ENCODE measurements at places on chromosomes 7 and 10.

DNA sequence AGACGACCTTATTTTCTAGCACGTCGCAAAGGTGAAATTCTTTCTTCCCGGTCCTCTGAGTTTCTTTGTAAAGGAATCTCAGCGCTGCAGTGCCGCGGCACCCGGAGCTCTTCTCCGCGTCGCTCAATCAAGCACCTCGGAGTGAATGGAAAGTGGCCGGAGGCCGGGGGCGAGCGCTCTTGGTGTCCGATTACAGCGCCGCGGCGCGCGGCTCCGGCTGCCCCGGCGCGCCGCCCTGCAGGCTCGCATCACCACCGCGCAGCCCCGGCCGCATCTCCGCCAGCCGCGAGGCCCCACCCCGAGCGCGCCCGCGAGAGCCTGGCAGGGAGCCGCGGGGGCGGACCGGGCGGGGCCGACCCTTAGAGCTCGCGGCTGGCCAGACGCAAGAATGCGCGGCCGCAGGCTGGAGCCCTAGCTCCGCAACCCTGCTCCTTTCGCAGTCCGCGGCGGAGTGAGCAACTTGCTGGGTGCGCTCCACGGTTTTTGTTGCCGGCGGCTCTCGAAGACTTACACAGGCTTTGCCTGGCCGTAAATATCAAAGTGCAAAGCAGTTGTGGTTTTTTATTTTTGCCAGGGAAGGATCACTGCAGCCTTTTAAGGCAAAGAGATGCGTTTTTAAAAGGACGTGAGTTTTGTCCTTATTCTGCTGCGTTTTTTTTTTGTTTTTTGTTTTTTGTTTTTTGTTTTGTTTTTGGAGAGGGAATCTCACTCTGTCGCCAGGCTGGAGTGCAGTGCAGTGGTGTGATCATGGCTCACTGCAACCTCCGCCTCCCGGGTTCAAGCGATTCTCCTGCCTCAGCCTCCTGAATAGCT, at the start of gene SEMA3C:
TSS of gene SEMA3C (minus strand) at position 143 of the 813 bp plus-strand sequence. CDS start 2,270 bp downstream, outside the sequence.
- DNase-seq, result peak; percentile 68

DNA sequence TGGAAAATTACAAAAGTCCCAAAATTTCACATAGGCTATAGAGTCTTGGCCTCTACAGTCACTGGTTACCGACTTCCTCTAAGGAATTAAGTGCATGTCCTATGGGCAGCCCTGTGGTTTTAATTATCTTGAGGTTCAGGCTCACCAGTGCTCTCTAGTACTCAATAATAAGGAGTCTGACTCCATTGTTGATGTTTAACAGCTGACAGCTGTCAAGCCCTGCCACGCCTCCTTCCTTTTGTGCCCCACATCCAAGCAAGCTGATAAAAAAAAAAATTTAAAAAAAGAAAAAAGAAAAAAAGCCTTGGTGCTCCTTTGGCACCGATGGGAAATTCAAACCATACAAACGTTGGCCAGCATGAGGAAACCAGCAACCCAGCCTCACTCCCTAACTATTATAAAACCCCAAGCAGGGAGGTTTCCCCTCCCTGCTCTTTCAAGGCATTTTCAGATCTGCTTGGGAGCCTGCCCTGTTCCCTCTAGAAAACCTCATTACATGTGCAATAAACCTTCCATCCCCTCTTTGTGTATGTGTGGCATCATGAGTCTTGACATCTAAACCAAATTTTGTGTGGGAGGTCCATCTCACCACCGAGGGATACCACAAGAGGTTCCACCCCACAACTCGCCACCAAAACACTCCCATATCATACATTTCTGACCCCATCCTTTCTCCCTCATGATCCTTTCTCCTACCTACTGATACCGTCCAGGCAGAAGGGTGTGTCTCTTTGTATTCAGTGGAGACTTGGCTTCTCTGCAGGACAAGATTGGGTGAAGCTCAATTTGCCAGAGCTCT, 70.9 kb upstream of the CCDC71L start:
- no peak for DNase-seq

DNA sequence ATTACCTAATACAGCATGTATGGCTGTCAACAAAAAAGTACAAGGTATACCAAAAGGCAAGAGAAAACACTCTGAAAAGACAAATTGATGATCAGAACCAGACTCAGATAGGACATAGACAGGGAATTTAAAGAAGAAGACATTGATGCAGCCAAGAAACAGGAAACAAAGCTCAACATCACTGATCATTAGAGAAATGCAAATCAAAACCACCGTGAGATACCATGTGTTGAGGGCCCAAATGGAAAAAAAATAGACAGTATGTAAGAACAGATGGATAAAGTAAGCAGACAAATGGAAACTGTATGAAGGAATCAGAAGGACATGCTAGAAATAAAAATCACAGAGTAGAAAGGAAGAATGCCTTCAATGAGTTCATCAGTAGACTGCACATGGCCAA, 23.3 kb downstream of the CARD11 start:
- DNase-seq, result no peak

DNA sequence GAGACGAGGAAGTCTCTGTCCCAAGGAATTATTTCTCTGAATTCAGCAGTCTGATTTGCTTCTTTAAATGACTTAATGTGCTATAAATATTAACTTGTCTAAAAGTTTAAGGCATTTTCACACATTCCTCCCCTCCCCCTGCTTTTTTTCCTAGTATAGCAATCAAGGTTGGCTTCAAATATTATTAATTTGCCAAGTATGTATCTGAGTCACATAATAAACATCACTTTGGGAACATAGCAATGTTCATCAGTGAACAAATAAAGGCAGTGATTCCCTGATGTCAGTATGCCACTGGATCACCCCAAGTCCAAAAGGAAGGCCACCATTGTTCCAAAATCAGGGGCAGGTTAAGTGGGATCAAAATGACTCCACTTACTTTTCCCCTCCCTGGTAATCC, 40.5 kb downstream of the PDE6C start:
- DNase-seq, result no peak

- DNase-seq, result no peak
These were observed 63.2 kb downstream of the MACC1 start for GRCh38 chr7:20153999-20154398.

DNA sequence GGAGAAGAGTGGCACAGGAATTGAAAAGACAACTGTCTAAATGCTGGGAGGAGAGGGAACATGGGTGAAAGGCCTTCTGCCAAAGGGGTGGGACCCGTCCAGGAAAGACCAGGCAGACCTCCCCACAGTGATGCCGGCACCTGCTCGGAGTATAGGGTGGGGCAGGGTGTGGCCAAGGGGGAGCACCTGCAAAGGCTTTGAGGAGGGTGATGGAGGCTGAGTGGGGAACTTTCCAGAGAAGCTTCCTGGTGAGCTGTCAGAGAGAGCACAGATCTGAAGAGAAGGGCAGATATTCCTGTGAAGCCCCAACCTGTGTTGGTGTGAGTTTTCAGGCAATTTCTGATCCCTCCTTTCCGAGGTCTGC, 263.4 kb upstream of the GRB10 start:
- DNase-seq, result no peak

GRCh38 chr10:33664070-33664469, 329.6 kb upstream of the NRP1 start:
- no peak for DNase-seq

DNA sequence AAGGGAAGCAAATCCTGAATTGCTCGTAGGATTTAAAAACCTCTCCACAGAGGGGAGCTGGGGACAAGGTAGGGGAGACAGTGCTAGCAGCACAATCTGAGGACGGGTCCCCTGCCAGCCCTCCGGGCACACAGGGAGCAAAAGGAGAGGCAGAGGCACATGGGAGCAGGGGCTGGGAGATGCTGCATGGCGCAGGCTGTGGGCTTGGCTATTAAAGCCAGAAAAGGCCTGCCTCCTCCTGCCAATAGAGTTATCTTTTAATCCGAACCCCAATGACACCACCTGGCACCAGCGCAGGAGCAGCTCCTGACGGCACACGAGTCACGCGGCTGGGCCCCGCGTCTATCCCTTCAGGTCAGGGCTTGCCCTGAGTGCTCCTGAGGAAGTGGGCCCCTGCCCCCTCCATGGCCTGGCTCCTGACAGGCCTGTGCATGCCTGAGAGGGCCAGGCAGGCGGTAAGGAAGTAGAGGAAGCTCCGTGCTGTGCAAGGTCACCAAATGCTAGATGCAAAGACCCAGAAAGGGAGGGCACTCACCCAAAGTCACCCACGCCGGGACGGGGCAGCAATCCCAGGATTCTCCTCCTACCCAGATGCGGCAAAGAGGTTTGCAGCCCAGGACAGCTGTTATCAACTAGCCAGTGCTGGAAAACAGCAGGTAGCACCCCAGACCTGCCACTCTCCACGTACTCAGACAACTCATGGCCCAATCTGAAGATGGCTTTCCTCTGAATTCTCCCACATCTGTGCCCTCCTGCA, 28.1 kb downstream of the DLG5 start:
- no peak for DNase-seq

GRCh38 chr10:45059632-45060031, 58.9 kb downstream of the ZNF22 start:
- DNase-seq, result no peak

DNA sequence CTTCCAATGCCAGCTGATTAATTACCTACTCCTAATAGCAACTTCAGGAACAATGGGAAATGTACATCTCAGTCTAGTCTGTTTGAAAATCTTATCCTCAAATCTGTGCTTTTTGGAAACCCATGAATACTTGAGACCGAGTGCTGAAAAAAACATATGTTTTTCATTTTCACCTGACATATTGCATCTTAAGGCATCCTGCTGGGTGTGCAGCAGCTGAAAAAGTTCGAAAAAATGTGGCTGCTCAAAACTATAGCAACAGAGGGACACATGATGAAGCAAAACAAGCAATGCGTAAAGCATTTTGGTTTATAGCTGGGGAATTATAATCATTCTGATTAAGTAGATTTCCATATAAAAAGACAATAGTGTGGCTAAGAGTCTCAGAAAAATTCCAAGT, 218.0 kb downstream of the CREB5 start:
- no peak for DNase-seq

GRCh38 chr7:131654668-131655326, 98.4 kb upstream of the PODXL start:
- peak; percentile 67 for DNase-seq

DNA sequence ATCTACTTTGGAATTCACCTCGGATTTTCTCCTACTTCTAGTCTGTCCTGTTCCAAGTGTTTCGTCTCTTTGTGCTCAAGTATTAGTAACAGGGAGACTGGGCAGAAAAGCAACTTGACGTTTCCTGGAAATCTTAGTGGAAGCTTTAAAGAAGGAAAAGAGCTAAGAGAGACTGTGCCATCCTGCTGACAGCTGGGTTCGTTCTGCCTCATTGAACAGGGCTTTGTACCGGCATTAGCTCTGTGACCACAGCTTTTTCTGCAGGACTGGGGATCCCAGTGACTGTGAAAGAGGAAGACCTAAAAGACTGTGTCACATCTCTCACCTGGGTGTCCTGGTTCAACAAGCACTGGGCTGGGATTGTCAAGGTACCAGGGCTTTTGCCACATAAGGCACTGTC, 70.8 kb upstream of the CDCA7L start:
- DNase-seq, result no peak

DNA sequence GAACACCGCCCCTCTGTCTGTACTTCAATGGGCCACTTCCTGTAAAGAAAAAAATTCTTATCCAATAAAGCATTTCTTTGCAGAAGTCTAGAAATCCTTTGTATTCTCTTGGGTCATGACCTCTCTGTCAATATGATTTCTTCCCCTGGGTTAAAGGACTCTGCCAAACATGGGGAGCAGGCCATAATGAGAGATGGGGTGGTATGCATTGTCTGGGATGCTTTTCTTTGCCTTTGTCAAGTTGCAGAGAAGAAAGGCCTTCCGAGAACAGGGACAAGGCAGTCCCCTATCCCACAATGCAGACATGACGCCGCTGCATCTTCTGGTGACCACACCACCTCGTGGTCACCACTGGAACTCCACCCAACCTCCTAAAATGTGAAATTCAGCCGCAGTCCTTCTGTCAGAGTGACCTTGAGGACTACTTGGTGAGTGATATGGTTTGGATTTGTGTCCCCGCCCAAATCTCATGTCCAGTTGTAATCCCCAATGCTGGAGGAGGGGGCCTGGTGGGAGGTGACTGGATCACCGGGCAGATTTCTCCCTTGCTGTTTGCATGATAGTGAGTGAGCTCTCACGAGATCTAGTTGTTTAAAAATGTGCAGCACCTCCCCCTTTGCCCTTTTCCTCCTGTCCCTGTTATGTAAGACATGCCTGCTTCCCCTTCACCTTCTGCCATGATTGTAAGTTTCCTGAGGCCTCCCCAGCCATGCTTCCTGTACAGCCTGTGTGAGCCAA, 15.2 kb upstream of the FRMPD2 start:
- DNase-seq, result peak; percentile 63

GRCh38 chr10:78830062-78830975, 238.4 kb upstream of the ZMIZ1 start:
- DNase-seq, result no peak

DNA sequence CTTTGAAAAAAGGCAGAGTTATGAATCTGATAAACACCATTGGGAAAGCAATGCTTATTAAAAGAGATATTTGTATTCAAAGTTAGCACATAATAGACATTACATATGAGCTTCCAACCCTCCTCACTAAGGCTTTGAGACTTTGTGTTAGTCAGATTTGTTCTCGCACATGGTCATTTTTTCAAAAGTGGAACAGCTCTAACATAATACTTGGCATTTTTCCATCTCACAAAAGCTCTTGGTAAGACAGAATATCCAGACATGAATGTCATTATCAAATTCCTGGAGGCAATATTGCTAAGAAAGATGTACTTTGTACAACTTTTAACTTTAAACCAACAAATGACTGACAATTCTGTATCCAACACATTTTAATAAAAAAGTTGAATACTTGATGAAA, 292.4 kb upstream of the SMIM30 start:
- DNase-seq, result no peak

DNA sequence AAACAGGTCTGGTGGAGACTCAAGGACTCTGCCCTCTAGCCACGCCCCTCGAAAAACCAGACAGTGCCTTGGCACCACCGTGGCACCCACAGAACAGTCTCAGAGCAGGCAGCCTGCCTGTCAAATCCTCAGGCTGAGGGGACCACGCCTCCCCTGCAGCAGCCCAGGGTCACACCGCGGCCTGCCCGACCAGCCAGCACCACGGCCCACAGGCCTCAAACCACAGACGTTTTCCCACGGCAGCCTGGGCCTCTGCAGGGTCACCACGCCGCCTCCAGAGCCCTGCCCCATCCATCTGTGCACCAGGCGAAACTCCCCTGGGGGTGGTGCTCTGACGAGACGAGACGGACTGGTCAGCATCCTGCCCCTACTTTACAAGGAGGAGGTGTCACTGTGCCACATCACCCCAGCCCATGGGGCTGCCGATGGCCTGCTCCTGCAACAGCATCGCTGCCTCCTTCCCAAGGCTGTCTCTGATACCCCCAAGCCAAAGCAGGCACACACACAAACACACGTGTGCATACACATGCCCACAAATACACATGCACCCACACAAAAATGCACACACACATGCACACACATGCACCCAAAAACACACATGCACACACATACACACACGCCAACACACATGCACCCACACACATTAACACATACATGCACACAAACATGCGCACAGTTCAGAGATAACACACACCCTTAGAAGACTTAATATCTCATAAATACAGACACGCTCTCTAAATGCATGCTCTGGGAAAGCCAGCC, 24.6 kb downstream of the PAPOLB start:
- no peak for DNase-seq

DNA sequence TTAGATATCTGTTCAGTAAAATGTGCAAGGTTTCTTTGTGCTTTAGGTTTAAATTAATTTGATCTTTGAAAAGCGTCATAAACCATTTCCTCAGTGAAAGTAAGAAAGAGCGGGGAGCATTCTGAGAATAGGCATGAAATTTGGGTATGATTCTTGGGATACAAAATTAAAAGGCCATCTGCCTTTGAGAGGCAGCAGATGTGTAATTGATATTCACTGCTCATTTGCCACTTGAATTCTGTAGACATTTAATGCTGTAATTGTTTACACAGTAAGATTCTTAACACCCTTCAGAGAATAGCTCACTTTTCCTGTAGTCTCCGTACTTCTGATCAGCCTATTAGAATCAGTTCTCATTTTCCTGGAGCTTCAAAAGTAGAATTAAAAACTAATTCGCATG, 18.7 kb downstream of the FRMD4A start:
- no peak for DNase-seq

Measured in iPS DF 19.7 (cell line).